Caki2 (cell line): ENCODE measurements at places on chromosomes 5 and 9. TPM values are rescaled to one million over a fixed set of nuclear protein-coding genes. Genes with fewer than 3 reads are reported as not detected.

The IFNA13 gene
- not detected in 2 replicates for total RNA-seq

The SV2C gene
- not detected in 2 replicates for total RNA-seq

The OR13C2 gene
- not detected in 2 replicates for total RNA-seq

The ENG gene
- total RNA-seq: 2.1 and 5.2 TPM in 2 replicates

The PIP5KL1 gene
- total RNA-seq: 6.2 and 9.2 TPM in 2 replicates

The NR6A1 gene
- total RNA-seq: 0.64 and 1.3 TPM in 2 replicates

The MARCOL gene
- not detected in 2 replicates for total RNA-seq

The COL5A1 gene
- total RNA-seq: 21.3 and 30.8 TPM in 2 replicates

The CAMLG gene
- 19.8 and 21.7 TPM in 2 replicates for total RNA-seq

The DMRT2 gene
- 3.0 and 5.6 TPM in 2 replicates for total RNA-seq

The PRELID2 gene
- total RNA-seq: 33.1 and 46.4 TPM in 2 replicates
